Bronchial epithelial cell (primary cell): ENCODE measurements at places on chromosomes 6 and 20.
A peak's percentile ranks its signal among the peaks of the same experiment; 100 is the strongest.

- no peak for DNase-seq
These were observed 63.4 kb upstream of the ENPP5 start for GRCh38 chr6:46234156-46234556.

DNA sequence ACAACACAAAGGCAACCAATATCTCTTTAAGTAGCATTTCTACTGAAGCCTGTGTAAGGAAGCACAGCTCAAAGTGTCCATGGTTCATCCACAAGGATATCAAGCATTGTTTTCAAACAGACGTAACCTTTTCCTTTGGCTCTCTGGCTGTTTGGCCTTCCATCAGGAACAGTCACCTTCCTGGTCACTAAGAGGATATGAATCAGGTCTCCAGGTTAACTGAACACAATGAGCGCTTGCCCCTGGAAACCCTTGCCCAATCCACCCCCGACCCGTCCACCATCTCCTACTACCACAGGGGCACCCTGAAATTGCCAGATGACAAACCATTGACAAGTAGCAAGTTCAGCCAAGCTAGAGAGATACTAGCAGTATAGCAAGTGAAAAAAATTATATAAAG lies 114.4 kb upstream of the COL21A1 start:
- DNase-seq, result no peak

DNA sequence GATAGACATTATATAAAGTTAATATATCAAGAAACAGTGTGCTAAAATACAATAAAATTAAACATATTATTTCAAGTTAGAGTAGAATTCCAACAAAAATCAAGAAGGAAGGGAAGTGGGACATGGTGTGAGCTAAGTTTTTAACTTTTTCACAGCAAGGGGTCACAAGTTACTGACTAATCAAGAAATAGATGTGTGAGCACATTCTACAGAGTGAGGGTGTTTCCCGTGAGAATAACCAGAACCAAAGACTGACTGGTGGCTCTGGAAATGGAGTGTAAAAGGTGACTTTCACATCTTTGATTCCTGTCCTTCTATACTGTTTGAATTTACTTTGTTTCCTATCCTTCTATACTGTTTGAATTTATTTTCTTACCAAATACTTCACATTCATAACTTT lies 206.6 kb downstream of the TASP1 start:
- DNase-seq, result no peak

DNA sequence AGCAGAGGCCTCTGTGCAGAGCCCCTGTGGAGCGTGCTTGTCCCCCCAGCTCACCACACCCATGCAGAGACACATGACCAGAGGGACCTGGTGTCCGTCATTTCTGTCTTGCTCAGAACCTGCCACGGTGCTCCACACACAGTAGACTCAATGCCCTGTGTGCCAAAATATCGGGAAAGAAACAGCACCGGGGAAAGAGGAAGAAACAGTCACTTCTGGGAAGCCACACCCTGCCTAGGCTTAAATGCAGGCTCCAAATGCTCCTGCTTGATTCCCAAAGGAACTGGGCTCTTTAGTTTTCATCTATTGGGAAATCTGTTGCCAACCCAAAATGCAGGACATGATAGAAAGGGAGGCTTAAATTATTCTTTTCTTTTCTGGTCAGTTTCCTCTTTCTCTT lies 503.9 kb downstream of the CD83 start:
- peak; percentile 22 for DNase-seq

- DNase-seq, result peak; percentile 96
These were observed 116.3 kb downstream of the ANKRD60 start for GRCh38 chr20:58112017-58112781.

- peak; percentile 58 for DNase-seq
These were observed 25.3 kb downstream of the RBCK1 start for GRCh38 chr20:433300-433975.

DNA sequence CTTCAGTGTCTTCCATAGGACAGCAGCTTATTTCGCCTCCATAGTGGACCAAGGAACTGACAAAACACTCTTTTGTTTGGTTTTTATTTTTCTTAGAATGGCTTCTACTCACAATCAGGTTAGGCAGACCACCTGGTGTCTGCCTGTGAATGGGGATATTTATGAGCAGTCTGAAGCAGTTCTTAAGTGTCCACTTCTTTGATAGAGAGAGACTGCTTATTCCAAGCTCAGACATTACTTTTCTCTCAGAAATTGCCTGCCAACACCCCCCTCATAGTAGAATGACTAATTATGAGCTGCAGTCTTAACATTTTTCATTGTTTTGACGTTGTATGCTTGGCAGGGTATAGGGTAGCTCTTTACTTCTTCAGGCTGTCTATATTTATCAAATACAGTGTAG lies 174.7 kb downstream of the ZFAND3 start:
- DNase-seq, result peak; percentile 23

- peak; percentile 39 for DNase-seq
These were observed 24.6 kb upstream of the CCDC167 start for GRCh38 chr6:37524025-37524969.

- DNase-seq, result peak; percentile 36
These were observed 32.5 kb downstream of the TBX18 start for GRCh38 chr6:84731901-84732300.

DNA sequence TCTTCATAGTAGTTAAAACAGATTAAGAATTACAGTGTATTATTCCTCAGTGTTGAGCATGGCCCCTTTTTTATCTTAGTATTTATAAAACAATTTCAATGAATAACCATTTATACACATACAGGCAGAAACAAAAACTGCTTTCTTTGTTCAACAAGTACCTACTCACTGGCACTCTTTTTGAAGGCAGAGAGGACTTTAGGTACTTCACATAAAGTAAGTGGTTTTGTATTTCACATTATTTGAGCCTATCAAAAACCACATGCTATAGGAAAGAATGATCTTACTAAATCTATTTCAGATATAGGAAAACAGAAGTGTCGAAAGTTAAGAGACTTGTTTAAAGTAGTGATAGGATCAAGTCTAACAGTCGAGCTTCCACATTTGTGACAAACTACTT lies 73.8 kb downstream of the PRKN start:
- no peak for DNase-seq

DNA sequence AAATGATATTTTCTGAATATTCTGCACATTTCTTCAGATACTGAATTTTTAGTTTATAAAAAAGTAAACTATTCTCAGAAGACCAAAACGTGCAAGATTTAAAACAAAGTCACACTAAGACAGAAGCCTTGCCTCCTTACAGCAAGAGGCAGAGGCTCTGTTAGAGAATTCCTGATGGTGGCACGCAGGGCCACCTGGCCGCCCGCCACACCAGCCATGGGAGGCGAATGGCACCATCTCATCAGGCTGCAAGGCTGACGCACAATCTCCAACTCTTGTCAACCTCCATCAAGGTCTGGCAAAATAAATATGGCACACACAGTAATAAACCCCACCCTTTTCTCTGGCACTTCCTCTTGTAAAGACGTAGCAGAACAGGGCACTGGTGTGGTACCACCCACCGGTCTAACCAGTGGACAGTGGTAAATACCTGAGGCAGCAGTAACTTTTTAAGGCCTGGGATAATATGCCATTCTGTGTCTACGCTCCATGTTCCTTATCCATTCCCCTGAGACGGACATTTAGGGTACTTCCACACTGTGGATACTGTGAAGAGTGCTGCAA lies 111.4 kb downstream of the WDR27 start:
- no peak for DNase-seq

DNA sequence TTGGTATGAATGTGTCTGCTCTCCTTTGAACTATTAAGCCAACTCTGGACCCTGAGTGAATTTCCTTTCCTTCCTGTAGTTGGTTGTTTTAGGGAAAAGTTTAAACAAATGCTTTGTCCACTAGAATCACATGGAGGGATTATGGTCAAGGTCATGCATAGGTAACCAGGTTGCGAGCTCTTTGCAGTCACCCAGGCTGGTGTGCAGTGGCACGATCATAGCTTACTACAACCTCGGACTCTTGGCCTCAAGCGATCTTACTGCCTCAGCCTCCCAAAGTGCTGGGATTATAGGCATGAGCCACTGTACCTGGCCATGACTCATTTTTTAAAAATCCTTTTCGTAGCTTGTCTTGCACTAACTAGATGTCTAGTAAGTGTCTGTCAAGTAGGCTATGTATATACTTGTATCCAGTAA lies 88.0 kb upstream of the SOX4 start:
- peak; percentile 72 for DNase-seq

- no peak for DNase-seq
These were observed 18.3 kb downstream of the RSPO3 start for GRCh38 chr6:127136786-127137185.

DNA sequence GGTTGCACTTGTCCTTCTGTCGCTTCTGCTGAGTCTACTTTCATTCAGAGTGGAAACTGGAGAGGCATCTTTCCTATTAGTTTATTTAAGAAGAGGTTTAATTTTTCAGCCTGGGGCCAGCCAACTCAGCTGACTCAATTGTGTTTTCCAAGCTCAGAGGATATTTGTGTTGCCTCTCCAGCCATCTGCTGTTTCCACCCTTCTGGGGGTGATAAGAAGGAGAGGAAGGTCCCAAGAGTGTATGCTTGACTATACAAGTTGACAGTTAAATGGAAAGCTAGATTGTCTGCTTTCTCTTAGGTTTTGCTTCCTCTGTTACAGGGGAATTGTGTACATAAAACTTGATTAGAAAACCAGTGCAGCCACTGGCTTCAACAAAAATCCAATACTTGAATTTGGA lies 3.0 kb downstream of the PSMF1 start:
- DNase-seq, result no peak

- DNase-seq, result no peak
These were observed 26.8 kb downstream of the SERPINB6 start for GRCh38 chr6:2944405-2945152.

DNA sequence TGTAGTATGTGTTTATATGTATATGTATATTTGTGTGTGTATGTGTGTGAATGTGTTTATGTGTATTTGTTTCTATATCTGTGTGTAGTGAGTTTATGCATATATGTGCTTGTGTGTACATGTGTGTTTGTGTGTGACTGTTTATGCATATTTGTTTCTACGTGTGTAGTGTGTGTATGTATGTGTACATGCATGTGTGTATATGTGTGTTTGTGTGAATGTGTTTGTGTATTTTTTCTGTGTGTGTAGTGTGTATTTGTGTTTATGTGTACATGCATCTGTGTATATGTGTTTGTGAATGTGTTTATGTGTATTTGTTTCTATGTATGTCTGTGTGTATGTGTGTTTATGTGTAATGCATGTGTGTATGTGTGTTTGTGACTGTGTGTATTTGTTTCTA lies 12.1 kb upstream of the SMOC2 start:
- no peak for DNase-seq

GRCh38 chr20:32652739-32653526 lies 20.8 kb downstream of the C20orf203 start:
- peak; percentile 55 for DNase-seq

DNA sequence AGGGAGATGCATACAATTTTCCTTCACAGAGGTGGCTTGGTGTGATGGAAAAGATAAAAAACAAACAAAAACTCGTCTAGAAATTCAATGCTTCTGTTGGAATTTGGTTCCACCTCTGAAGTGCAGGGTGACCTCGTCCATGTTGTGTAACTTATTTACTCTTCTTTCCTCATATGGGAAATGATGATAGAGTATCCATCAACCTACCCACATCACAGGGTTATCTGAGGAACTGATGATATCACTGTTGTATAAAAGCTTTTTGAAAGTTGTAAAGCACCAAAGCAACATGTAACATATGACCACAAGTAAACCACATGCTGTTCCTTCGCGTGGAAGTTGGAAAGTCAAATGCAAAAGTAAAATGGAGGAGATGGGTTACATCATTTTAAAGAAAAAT lies 212.0 kb upstream of the SGK1 start:
- DNase-seq, result peak; percentile 82

GRCh38 chr20:59214073-59214472 lies 50.5 kb downstream of the ZNF831 start:
- no peak for DNase-seq

GRCh38 chr6:46062312-46062711 lies 46.7 kb upstream of the CLIC5 start:
- peak; percentile 83 for DNase-seq
